ENCODE measurements at places on chromosomes 4 and X.

DNA sequence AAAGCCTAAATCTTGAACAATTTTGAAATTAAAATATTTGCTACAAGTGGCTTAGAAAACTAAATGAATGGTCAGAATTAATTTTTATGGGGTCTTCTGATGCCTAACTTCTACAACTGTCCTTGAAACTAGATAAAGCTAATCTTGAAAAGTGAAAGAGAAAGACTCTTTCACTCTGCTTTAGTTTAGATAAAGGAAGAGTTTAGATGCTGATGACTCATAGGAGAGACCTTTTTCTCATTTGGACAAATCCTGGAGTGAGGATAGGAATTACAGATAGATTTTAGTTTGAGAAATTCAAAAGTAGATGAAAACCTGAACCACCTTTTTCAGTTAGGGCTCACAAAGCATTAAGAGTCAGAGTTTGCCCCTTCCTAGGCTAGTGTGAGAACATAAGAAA is 342.3 kb upstream of the GRID2 start:
- H3K4me3 ChIP-seq: no peak overlapping the region
- H3K4me1 ChIP-seq: no peaks in the 10 kb centered on the region
- H3K36me3 ChIP-seq: no peaks in the 10 kb centered on the region

- H3K4me1 ChIP-seq: peaks cover 39% of the 10 kb centered on the region
- H3K36me3 ChIP-seq: peaks cover 15% of the 10 kb centered on the region
- DNase-seq: no peak
- H3K4me3 ChIP-seq: no peak overlapping the region
- H3K27me3 ChIP-seq: no peaks in the 10 kb centered on the region
These were observed 122.3 kb downstream of the PDLIM5 start for GRCh38 chr4:94574050-94574449.

GRCh38 chr4:88600176-88600838 is 8.0 kb downstream of the HERC3 start:
- H3K27me3 ChIP-seq: no peaks in the 10 kb centered on the region
- DNase-seq: no peak
- H3K36me3 ChIP-seq: peaks cover 18% of the 10 kb centered on the region
- peak overlapping the region; percentile 52 for H3K4me3 ChIP-seq

DNA sequence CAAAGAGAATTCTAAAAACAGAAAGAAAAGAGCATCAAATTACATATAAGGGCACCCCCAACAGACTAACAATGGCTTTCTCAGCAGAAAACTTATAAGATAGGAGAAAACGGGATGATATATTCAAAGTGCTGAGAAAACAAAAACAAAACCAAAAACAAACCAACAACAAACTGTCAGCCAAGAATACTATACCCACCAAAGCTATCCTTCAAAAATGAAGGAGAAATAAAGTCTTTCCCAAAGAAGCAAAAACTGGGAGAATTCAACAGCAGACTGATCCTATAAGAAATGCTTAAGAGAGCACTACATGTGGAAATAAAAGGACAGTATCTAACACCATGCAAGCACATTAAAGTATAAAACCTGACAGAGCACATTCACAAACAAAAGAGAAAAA is 168.6 kb downstream of the NEK1 start:
- H3K36me3 ChIP-seq: peaks cover 27% of the 10 kb centered on the region
- H3K27ac ChIP-seq: no peak overlapping the region
- H3K4me1 ChIP-seq: no peaks in the 10 kb centered on the region
- DNase-seq: no peak

DNA sequence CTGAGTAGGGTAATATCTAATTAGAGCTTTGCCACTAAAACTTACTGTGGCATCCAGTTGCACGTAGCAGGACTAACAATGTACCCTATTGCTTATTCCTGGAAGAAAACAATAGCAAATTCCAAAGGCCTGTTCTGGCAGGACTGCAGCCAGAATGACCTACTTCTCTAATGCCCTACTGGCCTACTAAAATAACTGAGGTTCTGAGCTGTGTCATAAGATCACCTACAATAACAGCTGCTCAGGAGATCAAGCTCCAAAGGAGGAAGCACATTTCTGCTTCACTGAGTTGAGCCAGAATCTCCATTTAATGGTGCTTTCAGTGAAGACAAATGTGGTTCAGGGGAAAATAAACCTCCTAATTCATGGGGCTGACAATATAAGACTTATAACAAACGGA is 42.2 kb upstream of the CXCL8 start:
- H3K4me3 ChIP-seq: no peak overlapping the region
- no peak overlapping the region for H3K27ac ChIP-seq
- no peaks in the 10 kb centered on the region for H3K4me1 ChIP-seq
- H3K27me3 ChIP-seq: no peaks in the 10 kb centered on the region
- DNase-seq: no peak
- no peaks in the 10 kb centered on the region for H3K36me3 ChIP-seq

- DNase-seq: no peak
- no peak overlapping the region for H3K27ac ChIP-seq
- no peaks in the 10 kb centered on the region for H3K4me1 ChIP-seq
- H3K4me3 ChIP-seq: no peak overlapping the region
- no peaks in the 10 kb centered on the region for H3K27me3 ChIP-seq
These were observed 77.1 kb downstream of the CNOT6L start for GRCh38 chr4:77742054-77742453.

DNA sequence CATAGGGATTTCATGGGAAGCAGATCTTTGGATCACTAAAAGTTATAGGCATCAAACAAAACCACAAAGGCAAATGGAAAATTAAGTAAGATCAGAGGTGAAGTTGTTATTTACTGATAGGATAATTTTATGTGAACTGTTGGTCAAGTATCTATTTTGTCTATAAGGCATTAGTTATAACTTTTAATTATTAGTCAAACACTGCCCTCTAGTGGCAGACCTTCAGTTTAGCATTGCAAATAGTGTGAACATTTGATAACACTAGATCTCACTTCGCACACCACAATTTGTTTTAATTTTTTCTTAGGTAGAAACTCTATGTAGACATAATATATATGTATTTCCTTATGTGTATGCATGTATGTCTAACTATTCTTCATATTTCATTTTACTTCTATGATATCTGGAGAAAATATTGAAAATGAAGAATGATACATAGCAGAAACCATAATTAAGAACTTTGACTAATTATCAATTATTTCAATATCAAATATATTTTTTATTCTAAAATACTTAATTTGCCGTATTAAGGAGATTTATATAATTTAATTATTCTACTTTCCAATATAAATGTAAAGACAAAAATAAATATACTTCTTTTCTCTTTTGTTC is 214.5 kb upstream of the TACR3 start:
- no peak overlapping the region for H3K27ac ChIP-seq
- H3K4me1 ChIP-seq: no peaks in the 10 kb centered on the region
- DNase-seq: peak; percentile 33
- no peaks in the 10 kb centered on the region for H3K27me3 ChIP-seq
- H3K36me3 ChIP-seq: no peaks in the 10 kb centered on the region
- no peak overlapping the region for H3K4me3 ChIP-seq

- H3K36me3 ChIP-seq: no peaks in the 10 kb centered on the region
- H3K4me1 ChIP-seq: no peaks in the 10 kb centered on the region
- no peak for DNase-seq
- no peaks in the 10 kb centered on the region for H3K27me3 ChIP-seq
These were observed 85.5 kb downstream of the BMPR1B start for GRCh38 chr4:94843216-94843615.

DNA sequence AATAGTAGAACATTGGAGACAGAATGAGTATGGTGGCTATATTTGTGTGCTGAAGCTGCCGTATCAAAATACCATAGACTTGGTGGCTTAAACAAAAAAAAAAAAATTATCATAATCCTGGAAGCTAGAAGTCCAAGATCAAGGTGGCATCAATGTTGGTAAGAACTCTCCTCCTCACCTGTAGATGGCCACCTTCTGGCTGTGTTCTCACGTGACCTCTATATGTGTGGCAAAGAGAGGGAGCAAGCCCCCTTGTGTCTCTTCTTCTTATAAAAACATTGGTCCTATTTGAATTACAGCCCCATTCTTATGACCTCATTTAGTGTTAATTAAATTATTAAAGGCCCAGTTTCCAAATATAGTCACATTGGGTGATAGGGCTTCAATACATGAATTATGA is 1640.9 kb upstream of the PCDH7 start:
- no peak overlapping the region for H3K27ac ChIP-seq
- H3K4me1 ChIP-seq: no peaks in the 10 kb centered on the region
- H3K4me3 ChIP-seq: no peak overlapping the region
- DNase-seq: no peak
- H3K36me3 ChIP-seq: no peaks in the 10 kb centered on the region

GRCh38 chrX:74015379-74016019 is 288.5 kb upstream of the ZCCHC13 start:
- DNase-seq: peak; percentile 69
- no peaks in the 10 kb centered on the region for H3K27me3 ChIP-seq
- H3K4me3 ChIP-seq: no peak overlapping the region

DNA sequence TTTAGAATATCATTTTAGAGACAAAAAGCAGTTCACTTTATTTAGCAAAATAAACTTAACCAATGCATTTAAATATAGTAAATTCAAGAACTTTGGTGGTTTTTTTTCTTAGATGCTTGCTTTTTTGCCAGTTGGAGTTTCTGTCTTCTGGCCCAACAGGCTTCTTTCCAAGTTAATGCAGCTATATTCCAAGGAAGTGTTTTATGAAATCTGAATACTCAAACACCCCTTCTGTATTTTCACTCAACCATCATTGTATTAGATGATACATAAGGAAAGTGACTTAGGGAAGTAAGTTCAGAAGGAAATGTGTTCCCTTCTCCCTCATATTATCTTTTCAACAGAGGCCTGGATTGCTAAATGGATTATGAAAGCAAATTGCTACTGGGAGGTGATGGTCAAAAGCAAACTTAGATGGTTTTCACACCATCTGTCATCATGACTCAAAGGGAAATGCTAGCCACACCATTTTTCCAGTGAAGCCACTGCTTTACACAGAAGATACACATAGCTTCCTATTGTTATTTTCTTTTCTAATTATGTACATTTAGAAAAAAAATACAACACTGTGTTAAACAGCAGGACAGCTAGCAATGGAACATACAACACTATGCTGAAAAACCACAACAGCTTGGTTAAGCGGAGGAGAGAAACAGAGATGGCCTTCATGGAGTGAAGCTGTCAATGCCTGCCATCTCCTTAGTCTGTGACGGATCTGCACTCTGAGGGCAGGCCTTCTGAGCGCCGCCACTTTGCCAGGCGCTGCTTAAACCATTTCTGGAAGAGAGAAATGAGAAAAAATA is 32.9 kb downstream of the HOPX start:
- H3K4me1 ChIP-seq: no peaks in the 10 kb centered on the region
- H3K4me3 ChIP-seq: no peak overlapping the region
- H3K36me3 ChIP-seq: no peaks in the 10 kb centered on the region
- DNase-seq: no peak

GRCh38 chrX:104564921-104565703 is 887 bp upstream of the IL1RAPL2 start:
- H3K36me3 ChIP-seq: no peaks in the 10 kb centered on the region
- no peak overlapping the region for H3K4me3 ChIP-seq
- H3K27ac ChIP-seq: no peak overlapping the region
- DNase-seq: peak; percentile 2

DNA sequence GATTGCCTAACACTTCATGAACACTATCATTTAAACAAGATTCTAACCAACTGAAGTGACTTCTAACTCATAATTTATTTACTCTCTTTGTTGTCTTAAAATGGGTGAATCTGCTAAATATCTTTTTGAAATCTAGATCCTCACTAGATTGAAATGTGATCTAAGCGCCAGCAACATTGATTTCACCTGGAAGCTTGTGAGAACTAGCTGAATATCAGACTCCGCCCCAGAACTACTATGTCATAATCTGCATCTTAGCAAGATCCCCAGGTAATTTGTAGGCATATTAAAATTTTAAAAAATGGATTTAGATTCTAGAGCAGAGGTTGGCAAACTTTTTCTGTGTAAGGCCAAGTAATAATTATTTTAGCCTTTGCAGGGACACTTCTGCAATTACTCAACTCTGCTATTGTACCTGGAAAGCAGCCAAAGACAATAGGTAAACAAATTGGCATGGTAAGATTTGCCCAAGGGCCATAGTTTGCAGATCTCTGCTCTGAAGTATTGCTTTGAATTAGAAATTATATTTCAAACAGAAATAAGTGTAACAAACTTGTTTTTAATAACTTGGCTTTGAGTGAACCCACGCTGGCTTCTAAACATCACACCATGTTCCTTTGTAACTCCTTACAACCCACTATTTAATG is 121.5 kb downstream of the REELD1 start:
- no peak for DNase-seq
- H3K27me3 ChIP-seq: no peaks in the 10 kb centered on the region
- H3K4me3 ChIP-seq: no peak overlapping the region
- H3K27ac ChIP-seq: peak overlapping the region; percentile 34

- H3K36me3 ChIP-seq: no peaks in the 10 kb centered on the region
- DNase-seq: no peak
- H3K27ac ChIP-seq: no peak overlapping the region
- H3K4me3 ChIP-seq: no peak overlapping the region
- peaks cover 4% of the 10 kb centered on the region for H3K27me3 ChIP-seq
These were observed 48.3 kb downstream of the AMELX start for GRCh38 chrX:11341274-11342201.

GRCh38 chr4:5204781-5205180 is 153.5 kb downstream of the STK32B start:
- no peaks in the 10 kb centered on the region for H3K36me3 ChIP-seq
- H3K4me3 ChIP-seq: no peak overlapping the region
- H3K4me1 ChIP-seq: no peaks in the 10 kb centered on the region
- no peak overlapping the region for H3K27ac ChIP-seq
- no peaks in the 10 kb centered on the region for H3K27me3 ChIP-seq

- H3K27ac ChIP-seq: peak overlapping the region; percentile 84
- no peaks in the 10 kb centered on the region for H3K27me3 ChIP-seq
- no peak overlapping the region for H3K4me3 ChIP-seq
- H3K4me1 ChIP-seq: peaks cover 11% of the 10 kb centered on the region
These were observed 162.3 kb upstream of the MAMLD1 start for GRCh38 chrX:150200820-150201287.

GRCh38 chr4:25527034-25527433 is 128.6 kb upstream of the SLC34A2 start:
- H3K27ac ChIP-seq: no peak overlapping the region
- H3K36me3 ChIP-seq: no peaks in the 10 kb centered on the region
- no peak for DNase-seq

DNA sequence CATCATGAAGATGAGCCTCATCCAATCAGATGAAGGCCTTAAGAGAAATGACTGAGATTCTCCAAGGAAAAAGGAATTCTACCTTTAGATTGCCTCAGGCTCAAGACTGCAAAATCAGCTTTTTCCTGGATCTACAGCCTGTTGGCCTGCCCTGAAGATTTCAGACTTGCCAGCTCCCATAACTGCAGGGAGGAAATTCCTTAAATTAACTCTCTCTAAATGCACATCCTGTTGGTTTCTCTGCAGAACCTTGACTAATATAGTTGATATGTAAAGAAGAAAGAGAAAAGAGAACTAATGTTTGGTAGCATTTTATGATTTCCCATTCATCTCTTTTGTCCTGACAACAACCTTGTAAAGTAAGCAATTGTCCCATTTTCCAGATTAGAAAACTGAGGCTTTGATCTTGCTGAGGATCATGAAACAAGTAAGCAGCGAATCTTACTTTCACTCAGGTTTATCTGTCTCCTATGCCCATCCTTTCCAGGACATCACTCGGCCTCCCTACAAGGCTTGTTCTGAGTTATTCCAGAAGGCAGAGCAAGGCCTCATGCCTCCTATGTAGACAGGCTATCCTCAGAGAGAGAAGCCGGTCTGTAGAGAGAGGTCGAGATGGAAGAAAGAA is 115.0 kb upstream of the LDB2 start:
- H3K36me3 ChIP-seq: no peaks in the 10 kb centered on the region
- no peak for DNase-seq
- no peaks in the 10 kb centered on the region for H3K27me3 ChIP-seq
- peak overlapping the region; percentile 15 for H3K27ac ChIP-seq
- H3K4me1 ChIP-seq: peaks cover 8% of the 10 kb centered on the region
- no peak overlapping the region for H3K4me3 ChIP-seq

GRCh38 chr4:173192375-173193162 is 24.0 kb downstream of the GALNT7 start:
- DNase-seq: no peak
- no peak overlapping the region for H3K4me3 ChIP-seq
- H3K36me3 ChIP-seq: 0 out of 2 replicates have a peak, but pooled peaks cover 2% of the 10 kb centered on the region
- no peaks in the 10 kb centered on the region for H3K27me3 ChIP-seq

Data from SK-N-SH (cell line).